ENCODE measurements at places on chromosomes 2 and 18.
A peak's percentile ranks its signal among the peaks of the same experiment; 100 is the strongest.

DNA sequence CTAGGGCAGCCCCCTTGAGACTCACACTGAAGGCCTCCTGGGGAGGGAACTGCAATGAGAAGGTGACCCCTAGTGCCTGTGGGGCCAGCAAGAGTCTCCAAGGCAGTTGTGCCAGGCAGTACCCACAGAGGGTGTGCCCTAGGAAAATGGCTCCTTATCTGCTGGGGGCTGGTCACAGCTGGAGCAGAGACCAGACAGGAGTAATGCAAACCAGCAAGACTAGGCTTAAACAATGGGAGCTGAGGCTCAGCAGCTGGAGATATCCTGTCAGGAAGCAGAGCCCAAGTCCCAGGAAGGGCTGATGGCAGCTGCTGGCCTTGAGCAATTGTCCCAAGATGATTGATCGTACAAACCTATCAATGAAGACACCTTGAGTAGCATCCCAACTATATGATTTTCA, 26.8 kb upstream of the E2F6 start:
- no peak for DNase-seq

DNA sequence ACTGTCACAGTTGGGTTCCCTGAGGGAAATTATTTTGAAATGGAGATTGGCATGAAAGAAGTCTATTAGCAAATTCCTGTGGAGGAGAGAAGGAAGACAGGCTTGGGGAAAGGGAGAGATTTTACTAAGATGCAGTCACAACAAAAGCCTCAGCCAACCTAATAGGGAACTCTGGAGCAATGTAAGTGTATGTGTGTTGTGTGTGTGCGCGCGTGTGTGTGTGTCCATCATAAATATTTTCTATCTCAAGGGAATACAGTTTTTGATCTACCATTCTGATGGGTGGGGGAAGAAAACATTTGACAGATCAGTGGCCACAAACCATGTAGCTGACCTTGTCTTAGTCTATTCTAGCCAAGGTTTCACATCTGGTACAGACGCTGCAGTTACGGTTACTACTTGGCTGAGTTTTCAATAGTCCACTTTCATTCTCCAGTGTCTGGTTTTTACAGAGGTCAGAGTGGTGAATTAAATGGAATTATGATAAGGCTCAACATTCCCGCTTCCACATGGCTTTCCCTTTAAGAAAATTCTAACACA, 72.6 kb downstream of the MREG start:
- DNase-seq = no peak

DNA sequence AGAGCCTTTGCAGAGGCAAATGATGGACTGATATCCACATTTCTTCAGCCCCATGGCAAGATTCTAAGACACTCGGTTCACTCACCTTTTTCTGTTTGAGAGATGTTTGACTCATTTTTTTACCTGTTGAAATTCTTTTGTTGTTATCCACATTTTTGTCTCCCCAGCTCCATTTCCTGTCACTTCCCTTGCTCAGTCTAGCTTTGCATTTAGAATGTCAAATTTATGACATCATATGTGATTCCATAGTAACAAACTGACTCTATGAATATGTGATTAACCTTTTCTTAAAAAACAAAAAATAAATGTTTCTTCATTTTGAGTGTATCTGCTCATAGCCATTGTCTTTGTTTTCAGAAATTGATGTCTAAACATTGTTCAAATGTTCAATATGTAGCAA, at the start of gene NT5C1B:
Gene NT5C1B (minus strand): TSS at position 216 of the 400 bp plus-strand sequence. CDS start 101 bp downstream, at position 115.
- no peak for DNase-seq

- no peak for DNase-seq
Measured at GRCh38 chr18:56351911-56352500, 286.4 kb downstream of the TXNL1 start.

DNA sequence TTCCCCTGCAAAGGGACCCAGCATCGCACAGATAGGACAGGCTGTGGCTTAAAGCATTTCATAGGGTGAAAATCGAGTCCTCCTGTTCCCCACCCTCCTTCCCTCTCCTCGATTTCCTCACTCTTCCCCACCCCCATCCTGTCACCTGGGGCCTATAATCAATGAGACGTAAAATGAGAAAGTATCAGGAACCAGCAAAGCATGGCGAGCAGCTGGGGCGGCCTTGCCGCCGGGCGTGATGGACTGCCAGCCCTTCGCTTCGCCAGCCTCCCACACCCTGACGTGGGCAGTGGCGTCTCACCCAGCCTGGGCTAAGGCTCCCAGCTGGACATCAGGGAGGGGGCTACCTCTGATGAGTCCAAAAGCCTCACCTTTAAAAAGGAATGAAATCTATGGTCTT, 11.1 kb downstream of the SLC30A3 start:
- no peak for DNase-seq

DNA sequence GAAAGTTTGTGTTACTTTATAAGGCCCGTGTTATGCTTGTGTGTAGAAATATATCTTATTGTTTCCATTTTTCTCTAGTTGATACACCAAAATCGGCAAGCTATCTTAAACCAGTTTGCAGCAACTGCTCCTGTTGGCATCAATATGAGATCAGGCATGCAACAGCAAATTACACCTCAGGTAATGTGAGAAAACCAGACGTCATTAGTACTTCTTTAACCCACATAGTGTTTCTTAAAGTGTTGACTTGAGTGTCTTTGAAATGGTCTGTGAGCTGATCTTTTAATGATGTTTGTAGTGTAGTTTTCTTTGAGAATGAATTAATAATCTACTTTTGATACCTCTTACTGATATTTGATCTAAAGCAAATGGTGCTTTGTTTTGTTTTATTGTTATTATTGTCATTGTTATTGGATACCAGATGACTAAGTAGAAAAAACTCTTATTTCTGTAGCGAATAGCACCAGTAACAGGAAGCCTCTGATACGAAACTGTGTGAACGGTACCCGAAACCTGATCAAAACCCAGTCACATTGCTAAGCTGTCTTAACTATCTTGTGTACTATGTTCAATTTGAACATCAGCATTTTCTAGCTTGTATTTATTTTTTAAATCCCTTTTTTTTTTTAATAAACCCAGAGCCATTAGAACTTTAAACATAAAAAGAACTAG, 53.7 kb downstream of the PTRHD1 start:
- no peak for DNase-seq

DNA sequence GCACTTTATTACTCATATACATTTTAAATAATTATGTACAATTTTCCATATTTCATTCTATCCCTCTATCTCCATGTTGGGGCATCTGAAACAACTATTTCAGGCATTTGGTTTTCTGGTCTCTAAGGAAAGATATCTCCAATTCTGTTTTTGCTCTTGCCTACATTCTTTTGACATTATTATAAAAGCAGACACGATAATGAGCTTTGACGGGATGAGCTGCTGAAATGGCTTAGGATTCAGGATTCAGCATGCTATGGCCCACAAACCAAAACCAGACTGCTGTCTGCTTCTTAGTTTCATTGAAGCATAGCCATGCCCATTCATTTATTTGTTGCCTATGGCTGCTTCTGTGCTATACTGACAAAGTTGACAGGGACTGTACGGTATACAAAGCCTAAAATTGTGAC, 42.7 kb upstream of the GLS start:
- no peak for DNase-seq

GRCh38 chr18:5574843-5575242, 31.0 kb upstream of the EPB41L3 start:
- no peak for DNase-seq

DNA sequence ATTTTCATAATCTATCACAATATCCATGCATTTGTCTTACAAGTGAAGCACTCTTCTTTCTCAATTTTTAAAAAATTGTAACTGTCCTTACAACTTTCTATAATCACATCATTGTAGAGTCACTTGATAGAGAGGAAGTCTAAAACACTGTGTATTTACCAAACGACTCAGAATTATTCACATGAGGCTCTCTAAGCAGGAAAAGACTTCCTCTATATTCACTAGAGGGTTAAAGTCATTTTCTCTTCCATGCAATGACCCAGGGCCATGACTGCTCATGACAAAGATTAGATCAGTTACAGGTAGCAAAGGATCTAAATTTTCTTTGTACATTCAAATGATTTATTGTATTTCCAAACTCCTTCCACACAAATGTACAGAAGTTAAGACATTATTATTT, 9.0 kb upstream of the SLC1A4 start:
- DNase-seq = no peak

GRCh38 chr2:102082571-102083392, 59.8 kb upstream of the IL1R1 start:
- peak; percentile 15 for DNase-seq

GRCh38 chr2:34815052-34815741, 1216.1 kb upstream of the FAM98A start:
- DNase-seq = no peak

DNA sequence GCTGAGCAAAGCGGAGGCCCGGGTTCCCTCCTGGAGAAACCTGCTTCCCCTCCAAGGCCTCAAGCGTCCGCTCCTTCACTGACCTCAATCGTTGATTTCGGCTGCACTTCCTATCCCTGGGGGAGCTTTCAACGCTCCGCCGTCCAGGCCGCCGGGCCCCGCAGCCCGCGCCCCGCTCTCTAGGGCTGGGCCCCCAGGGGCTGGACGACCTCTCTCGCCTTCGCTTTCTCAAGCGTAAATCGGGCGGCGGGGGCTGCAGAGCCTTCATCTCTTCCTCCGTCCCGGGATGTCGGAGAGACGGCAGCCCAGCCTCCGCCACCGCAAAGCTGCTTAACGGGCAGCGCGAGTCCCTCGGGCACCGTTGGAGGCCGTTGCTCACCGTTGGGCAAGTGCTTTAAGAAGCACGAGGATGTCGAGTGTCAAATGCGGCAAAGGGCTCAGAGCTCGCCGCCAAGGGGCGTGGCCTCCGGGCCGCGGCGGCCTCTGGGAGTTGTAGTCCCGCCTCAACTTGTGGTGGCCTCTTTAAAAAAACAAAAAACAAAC, 8.5 kb downstream of the HES6 start:
- no peak for DNase-seq

DNA sequence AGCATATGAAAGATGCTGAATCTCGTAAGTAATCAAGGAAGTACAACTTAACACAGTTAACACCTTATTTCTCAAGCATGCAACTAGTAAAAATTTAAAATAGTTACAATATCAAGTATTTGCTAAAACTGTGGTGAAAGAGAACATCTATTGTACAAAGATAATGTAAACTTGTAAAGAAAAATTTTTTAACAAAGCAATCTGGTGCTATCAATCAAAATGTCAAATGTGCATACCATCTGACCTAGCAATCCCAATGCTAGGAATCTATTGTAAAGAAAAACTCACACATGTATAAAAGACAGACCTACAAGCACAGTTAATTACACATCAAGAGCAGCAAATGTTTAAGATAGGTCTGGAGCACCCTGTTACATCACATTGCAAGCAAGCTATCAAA, 90.1 kb downstream of the SLC66A3 start:
- DNase-seq = no peak

DNA sequence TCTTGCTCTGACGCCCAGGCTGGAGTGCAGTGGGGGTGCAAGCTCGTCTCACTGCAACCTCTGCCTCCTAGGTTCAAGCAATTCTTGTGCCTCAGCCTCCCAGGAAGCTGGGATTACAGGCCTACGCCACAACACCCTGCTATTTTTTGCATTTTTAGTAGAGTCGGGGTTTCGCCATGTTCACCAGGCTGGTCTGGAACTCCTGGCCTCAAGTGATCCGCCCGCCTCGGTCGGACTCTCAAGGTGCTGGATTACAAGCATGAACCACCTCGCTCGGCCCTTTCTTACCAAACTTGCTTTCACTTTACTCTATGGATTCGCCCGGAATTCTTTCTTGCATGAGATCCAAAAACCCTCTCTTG, 3.1 kb upstream of the FZD5 start:
- no peak for DNase-seq

- no peak for DNase-seq
Measured at GRCh38 chr2:239816576-239817467, 208.3 kb downstream of the NDUFA10 start.

GRCh38 chr2:187493180-187493579, 45.1 kb upstream of the CALCRL start:
- no peak for DNase-seq

DNA sequence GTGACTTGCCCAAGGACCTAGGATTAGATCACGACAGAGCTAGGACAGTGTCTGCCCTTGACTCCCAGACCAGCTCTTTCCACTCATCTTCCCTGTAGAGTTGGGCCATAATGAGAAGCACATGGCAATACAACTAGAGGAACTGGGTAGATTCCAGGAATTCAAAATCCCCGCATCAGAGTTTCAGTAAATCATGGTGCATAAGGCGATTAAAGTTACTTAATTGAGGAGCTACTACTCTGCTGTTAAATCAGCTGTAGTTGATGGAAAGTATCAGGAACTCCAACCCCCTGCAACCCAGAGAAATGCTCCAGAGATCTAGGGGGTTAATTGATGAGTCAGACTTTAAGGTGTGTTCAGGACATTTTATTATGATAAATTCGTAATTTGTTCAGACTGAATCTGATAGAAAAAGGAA, 5.7 kb downstream of the ANTXR1 start:
- no peak for DNase-seq

DNA sequence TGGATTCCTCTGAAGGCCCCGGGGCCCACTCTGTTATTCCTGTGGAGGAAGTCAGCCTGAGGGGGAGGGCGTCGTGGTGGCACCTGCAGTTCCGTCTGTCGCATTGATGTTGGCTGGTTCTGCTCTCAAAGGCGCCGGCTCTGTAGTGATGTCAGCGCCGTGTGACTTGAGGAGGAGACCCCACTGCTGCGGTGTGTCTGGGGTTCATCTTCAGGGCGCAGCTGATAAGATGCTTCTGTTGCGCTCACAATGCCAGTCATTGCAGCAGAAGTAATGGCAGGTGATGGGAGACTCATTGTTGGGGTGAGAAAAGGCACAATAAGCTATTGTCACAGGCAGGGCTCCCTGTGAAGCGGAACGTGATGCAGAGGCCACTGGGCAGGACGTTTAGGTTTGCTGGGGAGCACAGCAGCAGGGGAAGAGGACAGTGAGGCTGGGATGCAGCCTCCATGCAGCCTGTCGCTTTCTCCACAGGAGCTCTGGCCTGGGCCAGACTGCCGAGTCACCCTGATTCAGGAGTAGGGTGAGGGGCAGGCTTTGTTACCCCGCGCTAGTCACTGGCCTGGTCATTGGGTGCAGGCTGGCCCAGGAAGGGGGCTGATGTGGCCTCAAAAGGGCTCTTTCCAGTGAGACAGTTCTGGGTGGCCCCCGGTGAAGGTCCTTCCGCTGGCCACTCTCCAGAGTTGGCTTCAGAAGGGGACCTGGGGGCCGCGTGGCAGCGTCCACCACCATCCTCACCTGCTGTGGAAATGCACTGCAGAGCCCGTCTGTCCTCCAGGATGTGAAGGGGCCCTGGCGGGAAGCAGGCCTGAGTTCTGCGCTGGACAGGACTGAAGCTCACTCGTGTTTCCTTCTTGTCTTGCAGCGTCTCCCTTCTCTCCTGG, 42.9 kb downstream of the SH3BP4 start:
- DNase-seq = no peak

DNA sequence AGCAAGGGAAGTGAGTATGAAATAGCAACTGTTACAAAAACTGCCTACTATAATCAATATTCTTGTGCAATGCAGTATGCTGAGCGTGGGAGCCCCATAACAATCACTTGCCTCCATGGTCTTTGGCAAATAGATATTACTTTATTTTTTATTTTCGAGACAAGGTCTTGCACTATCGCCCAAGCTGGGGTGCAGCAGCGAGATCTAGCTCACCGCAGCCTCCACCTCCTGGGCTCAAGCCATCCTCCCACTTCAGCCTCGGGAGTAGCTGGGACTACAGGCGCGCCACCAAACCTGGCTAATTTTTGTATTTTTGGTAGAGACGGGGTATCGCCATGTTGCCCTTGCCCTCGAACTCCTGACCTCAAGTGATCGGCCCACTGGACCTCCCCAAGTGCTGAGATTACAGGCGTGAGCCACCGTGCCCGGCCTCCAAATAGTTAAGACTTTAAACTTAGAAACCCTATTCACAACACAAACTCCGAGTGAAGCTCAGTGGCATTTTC, 1.2 kb upstream of the CCNT2 start:
- no peak for DNase-seq

Data from SW 1271 (cell line).